Fibroblast of the aortic adventitia (primary cell): ENCODE measurements at places on chromosomes 12 and 14. TPM values are rescaled to one million over a fixed set of nuclear protein-coding genes. Genes with fewer than 3 reads are reported as not detected.

PLA2G1B gene
- not detected in 2 replicates for total RNA-seq

RPL10L gene
- total RNA-seq: not detected in 2 replicates

RASSF8 gene
- 85.8 and 128 TPM in 2 replicates for total RNA-seq

PGAM5 gene
- 1.6 and 22.4 TPM in 2 replicates for total RNA-seq

RND1 gene
- 0.72 TPM in 1 of 2 replicates, not detected in the other for total RNA-seq

MYH6 gene
- total RNA-seq: not detected in 2 replicates

KCNJ8 gene
- 2.1 and 5.6 TPM in 2 replicates for total RNA-seq

USP15 gene
- 65.7 and 67.3 TPM in 2 replicates for total RNA-seq

FOXG1 gene
- 0.63 TPM in 1 of 2 replicates, not detected in the other for total RNA-seq

GNB3 gene
- 3.4 TPM in 2 replicates for total RNA-seq

C14orf93 gene
- total RNA-seq: 7.0 and 8.1 TPM in 2 replicates

ESRRB gene
- total RNA-seq: not detected in 2 replicates

GRIN2B gene
- not detected in 2 replicates for total RNA-seq

GOLGA3 gene
- total RNA-seq: 88.3 and 104 TPM in 2 replicates

RPS6KA5 gene
- total RNA-seq: 5.0 and 8.0 TPM in 2 replicates

CHFR gene
- 24.3 and 41.9 TPM in 2 replicates for total RNA-seq

CDH24 gene
- 2.4 and 3.7 TPM in 2 replicates for total RNA-seq

CLEC1B gene
- not detected in 2 replicates for total RNA-seq

LRCOL1 gene
- not detected in 2 replicates for total RNA-seq

DNAJC22 gene
- total RNA-seq: 1.6 and 2.5 TPM in 2 replicates

FICD gene
- 7.6 and 11.6 TPM in 2 replicates for total RNA-seq

MTRFR gene
- 12.8 and 17.5 TPM in 2 replicates for total RNA-seq

EP400 gene
- 11.4 and 14.7 TPM in 2 replicates for total RNA-seq

PLEKHG7 gene
- total RNA-seq: not detected in 2 replicates

LUM gene
- total RNA-seq: 88.8 and 582 TPM in 2 replicates

PKP2 gene
- 0.45 and 16.1 TPM in 2 replicates for total RNA-seq

ZNF140 gene
- 16.4 and 23.1 TPM in 2 replicates for total RNA-seq

CCDC85C gene
- total RNA-seq: 2.9 and 3.4 TPM in 2 replicates

NDRG2 gene
- 1.8 and 10.5 TPM in 2 replicates for total RNA-seq

GPR68 gene
- 1.3 and 17.1 TPM in 2 replicates for total RNA-seq

PRR4 gene
- 3.4 and 7.1 TPM in 2 replicates for total RNA-seq

ACVR1B gene
- total RNA-seq: 12.6 and 17.1 TPM in 2 replicates

AVPR1A gene
- 0.41 TPM in 1 of 2 replicates, not detected in the other for total RNA-seq

SLC25A47 gene
- total RNA-seq: not detected in 2 replicates

ABCC9 gene
- total RNA-seq: 20.0 and 20.3 TPM in 2 replicates

BLTP3B gene
- 54.7 and 72.9 TPM in 2 replicates for total RNA-seq

ASB2 gene
- 0.45 and 0.49 TPM in 2 replicates for total RNA-seq

TMEM132C gene
- total RNA-seq: not detected in 2 replicates

CNPY2 gene
- total RNA-seq: 76.1 and 120 TPM in 2 replicates

JPH4 gene
- not detected in 2 replicates for total RNA-seq

CCDC197 gene
- not detected in 2 replicates for total RNA-seq

KCNH5 gene
- total RNA-seq: 0.36 TPM in 1 of 2 replicates, not detected in the other

TAS2R9 gene
- total RNA-seq: 0.09 TPM in 1 of 2 replicates, not detected in the other

TNS2 gene
- total RNA-seq: 60.5 and 77.4 TPM in 2 replicates

PPP1R1A gene
- not detected in 2 replicates for total RNA-seq

AQP6 gene
- 0.09 TPM in 1 of 2 replicates, not detected in the other for total RNA-seq
